CD4-positive, alpha-beta T cell (primary cell): ENCODE measurements at places on chromosomes 5 and 9. TPM values are rescaled to one million over a fixed set of nuclear protein-coding genes. Genes with fewer than 3 reads are reported as not detected.

GRCh38 chr5:102807878-102808502, 52.9 kb downstream of the PAM start:
- no peak overlapping the region for H3K27ac ChIP-seq
- H3K27me3 ChIP-seq, result no peaks in the 10 kb centered on the region
- H3K4me1 ChIP-seq, result no peaks in the 10 kb centered on the region
- no peak overlapping the region for H3K4me3 ChIP-seq
- no peak for DNase-seq

CER1 gene
- not detected for total RNA-seq

GRCh38 chr5:93279296-93279963, 301.6 kb downstream of the NR2F1-AS1 start:
- no peak overlapping the region for H3K27ac ChIP-seq
- no peaks in the 10 kb centered on the region for H3K4me1 ChIP-seq
- H3K4me3 ChIP-seq, result no peak overlapping the region
- no peaks in the 10 kb centered on the region for H3K36me3 ChIP-seq
- H3K27me3 ChIP-seq, result no peaks in the 10 kb centered on the region

GRCh38 chr5:17890501-17890900, 256.2 kb downstream of the TAF11L14 start:
- H3K36me3 ChIP-seq, result no peaks in the 10 kb centered on the region
- no peaks in the 10 kb centered on the region for H3K4me1 ChIP-seq
- no peak overlapping the region for H3K4me3 ChIP-seq
- no peak overlapping the region for H3K27ac ChIP-seq
- no peaks in the 10 kb centered on the region for H3K27me3 ChIP-seq
- DNase-seq, result no peak

DNA sequence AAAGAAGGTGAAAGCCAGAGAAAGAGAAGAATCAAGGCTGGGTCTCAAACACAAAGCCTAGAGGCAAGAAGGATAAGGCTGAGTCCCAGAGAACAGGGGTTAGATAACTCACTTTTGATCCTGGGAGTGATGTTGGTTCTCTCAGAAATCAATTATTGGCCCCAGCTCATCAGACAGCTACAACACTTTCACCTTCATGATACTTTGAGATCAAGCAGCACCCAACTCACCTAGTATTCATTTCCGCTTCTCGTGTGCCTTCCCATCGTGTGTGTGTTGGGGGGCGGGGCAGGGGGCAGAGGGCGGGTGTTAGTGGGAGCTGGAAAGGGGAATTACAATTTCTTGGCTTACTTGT, 92.2 kb upstream of the RAD23B start:
- H3K27me3 ChIP-seq, result no peaks in the 10 kb centered on the region
- no peak for DNase-seq
- no peaks in the 10 kb centered on the region for H3K4me1 ChIP-seq
- H3K27ac ChIP-seq, result no peak overlapping the region

ARID3C gene
- total RNA-seq, result 0.34 TPM

DNA sequence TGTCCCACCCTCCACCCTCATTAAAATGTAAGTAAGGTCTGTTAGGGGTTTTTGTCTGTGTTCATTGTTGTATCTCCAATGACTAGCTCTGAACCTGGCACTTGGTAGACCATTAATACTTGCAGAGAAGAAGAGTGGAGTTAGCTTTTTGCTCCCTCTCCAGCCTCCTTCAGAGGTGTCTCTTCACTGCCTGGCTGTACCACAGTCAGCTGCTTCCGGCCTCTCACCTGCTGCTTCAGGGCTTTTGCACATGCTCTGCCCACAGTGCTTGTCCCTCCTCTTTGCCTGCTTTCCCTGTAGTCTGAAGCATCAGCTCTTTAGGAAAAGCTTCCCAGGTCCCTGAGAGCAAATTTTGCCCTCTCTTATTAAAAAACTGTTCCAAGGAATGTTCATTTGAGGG, 83.6 kb downstream of the SNX24 start:
- no peak for DNase-seq
- H3K4me3 ChIP-seq, result no peak overlapping the region
- no peaks in the 10 kb centered on the region for H3K4me1 ChIP-seq
- no peak overlapping the region for H3K27ac ChIP-seq
- H3K36me3 ChIP-seq, result no peaks in the 10 kb centered on the region

ARSB gene
- 5.2 TPM for total RNA-seq

- H3K27ac ChIP-seq, result no peak overlapping the region
- no peaks in the 10 kb centered on the region for H3K27me3 ChIP-seq
- no peak for DNase-seq
- H3K36me3 ChIP-seq, result no peaks in the 10 kb centered on the region
Observed at GRCh38 chr9:91750343-91750742, 199.7 kb downstream of the ROR2 start.

- no peak for DNase-seq
- H3K4me3 ChIP-seq, result no peak overlapping the region
- H3K27me3 ChIP-seq, result no peaks in the 10 kb centered on the region
- H3K27ac ChIP-seq, result no peak overlapping the region
Observed at GRCh38 chr5:17308326-17309065, 91.1 kb downstream of the BASP1 start.
